ENCODE measurements at places on chromosomes 7 and 10. TPM values are rescaled to one million over a fixed set of nuclear protein-coding genes. Genes with fewer than 3 reads are reported as not detected.

Gene SMKR1
- 1.2 TPM for total RNA-seq

Gene OPALIN
- total RNA-seq, result not detected

Gene OR6B1
- not detected for total RNA-seq

Gene FFAR4
- total RNA-seq, result not detected

Gene GJD4
- total RNA-seq, result not detected

Gene RASSF4
- 2.2 TPM for total RNA-seq

Measured in mammary microvascular endothelial cell (primary cell).